Umbilical cord (tissue), 2 donors: ENCODE measurements at places on chromosomes 2 and 18. TPM values are rescaled to one million over a fixed set of nuclear protein-coding genes. Genes with fewer than 3 reads are reported as not detected.

DNA sequence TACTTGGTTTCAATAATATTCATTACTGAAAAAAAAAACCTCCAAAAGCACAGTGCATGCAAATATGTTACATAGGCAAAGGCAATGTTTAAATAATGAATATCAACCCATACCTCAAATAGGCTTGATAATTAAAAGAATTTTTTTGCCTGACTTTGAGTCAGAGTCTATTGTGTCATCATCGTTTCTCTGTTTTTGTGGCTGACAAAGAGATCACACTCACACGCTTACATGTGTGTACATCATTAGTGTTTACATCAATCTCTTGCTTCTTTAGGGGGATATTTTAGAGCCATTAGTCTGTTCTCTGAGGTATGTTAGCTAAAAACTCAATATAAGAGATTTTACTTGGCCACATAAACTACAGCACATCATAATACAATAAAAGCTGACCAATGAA lies 150.3 kb upstream of the MMADHC start:
- no peak for DNase-seq

DNA sequence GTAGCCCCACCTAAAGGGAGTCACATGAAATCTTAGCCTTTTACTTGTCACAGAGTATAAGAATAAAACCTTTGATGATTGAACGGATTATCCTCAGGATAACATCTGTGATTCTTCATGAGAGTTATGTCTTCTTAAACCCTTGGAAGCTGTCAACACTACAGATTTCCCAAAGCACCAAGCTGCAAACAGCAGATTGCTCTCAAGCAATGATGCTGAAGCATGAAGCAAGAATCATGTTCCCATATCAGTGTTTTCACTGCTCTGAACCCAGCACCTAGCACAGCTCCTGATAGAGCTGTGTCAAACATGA lies 47.6 kb upstream of the CELF4 start:
- DNase-seq, result peak; percentile 91

The SKA1 gene
- 2.9 TPM for total RNA-seq

- DNase-seq, result no peak
These were observed 146.0 kb downstream of the UBE2E3 start for GRCh38 chr2:181126311-181126868.
